ENCODE measurements at places on chromosomes 1 and 21. TPM values are rescaled to one million over a fixed set of nuclear protein-coding genes. Genes with fewer than 3 reads are reported as not detected.

GRCh38 chr1:117633936-117634335 lies 28.1 kb downstream of the TENT5C start:
- DNase-seq = no peak

Gene CD1D
- polyA plus RNA-seq = 6.5 TPM

DNA sequence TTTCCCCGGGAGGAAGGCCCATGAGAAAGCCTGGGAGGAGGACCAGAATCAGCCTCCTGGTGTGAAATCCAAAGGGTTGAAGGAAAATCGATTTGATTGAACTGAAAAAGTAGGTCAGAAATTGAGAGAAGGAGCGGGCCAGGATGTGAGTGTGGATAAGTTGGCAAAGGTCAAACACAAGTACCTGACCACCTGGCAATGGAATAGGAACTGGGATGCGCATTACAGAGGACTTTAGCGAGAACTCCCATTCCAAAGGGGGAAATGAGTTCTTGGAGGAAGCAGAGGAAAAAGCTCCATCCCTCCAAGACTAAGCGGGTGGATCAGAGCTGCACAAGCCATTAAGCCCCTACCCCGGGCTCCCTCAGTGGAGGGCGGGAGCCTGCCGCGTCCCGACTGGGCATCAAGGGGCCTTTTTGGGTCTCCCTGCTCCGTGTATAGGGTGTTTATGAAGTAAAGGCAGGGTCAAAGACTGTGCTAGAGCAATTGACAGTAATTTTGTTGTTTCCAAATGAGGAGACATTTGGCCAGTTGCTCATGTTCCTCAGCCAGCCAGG lies 56.4 kb downstream of the TGFB2 start:
- DNase-seq = no peak

DNA sequence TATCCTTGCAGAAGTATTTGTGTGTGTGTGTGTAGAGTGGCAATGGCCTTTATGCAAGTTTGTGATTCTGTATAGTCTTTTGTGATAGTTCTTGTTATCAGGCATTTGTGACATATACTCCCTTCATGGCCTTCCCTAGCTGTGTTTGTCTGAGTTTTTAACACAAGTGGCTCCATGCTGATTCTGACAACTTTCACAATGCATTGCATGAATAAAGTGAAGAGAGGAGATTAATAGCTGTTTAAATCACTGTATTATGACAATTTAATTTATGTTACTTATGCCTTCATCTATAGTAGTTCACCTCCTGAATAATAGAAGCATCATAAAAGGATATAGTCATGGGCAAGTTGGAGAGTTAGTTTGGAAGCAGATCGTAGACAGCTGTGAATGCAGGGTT lies 17.2 kb upstream of the MCOLN3 start:
- no peak for DNase-seq

- DNase-seq = no peak
Measured at GRCh38 chr1:2128189-2128901, 66.2 kb downstream of the FAAP20 start.

DNA sequence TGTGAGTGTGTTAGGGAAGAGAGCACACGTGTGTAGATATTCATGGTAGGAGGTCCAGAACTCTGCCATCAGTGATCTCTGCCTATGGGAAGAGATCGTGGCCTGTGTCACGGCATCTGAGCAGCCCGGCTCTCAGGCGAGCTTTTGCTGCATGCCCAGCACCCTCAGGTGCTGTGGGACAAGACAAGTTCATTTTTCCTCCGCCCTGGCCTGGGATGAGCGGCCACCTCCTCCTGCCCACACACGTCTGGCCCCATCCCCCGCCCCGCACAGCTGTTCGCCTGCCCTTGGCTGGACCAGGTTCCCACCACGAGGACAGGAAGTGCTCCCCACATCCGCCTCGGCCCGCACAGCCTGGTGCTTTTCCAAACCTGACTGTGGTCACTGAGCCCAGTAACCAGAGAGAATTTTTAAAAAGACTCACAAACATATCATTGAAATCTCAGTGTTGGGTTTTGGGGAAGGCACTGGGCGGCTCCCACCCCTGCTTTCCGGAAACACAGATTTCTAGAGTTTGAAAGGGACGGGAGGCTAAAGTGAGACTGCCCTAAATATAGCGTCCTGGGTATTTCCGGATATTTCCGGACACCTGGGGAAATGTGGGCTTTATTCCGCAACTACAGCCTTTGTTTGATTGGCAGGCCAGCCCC lies 18.0 kb downstream of the BMP8A start:
- no peak for DNase-seq

DNA sequence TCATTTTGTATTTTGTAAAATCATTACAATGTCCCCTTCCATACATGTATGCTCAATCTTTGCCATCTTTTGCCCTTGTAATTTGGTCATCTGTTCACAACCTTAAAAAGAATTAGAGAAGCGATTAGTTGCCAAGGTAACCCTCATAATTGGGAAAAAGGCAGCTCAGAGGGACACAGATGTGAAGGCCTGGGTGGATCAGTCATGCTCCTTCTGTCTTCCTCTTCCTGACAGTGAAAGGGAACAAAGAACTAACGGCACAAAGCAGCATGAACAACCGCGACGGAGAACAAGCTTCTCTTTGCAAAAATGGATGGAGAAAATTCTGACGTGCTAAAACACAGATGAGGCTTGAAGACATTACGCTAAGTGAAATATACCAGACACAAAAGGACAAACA lies 78.7 kb upstream of the COG2 start:
- no peak for DNase-seq

DNA sequence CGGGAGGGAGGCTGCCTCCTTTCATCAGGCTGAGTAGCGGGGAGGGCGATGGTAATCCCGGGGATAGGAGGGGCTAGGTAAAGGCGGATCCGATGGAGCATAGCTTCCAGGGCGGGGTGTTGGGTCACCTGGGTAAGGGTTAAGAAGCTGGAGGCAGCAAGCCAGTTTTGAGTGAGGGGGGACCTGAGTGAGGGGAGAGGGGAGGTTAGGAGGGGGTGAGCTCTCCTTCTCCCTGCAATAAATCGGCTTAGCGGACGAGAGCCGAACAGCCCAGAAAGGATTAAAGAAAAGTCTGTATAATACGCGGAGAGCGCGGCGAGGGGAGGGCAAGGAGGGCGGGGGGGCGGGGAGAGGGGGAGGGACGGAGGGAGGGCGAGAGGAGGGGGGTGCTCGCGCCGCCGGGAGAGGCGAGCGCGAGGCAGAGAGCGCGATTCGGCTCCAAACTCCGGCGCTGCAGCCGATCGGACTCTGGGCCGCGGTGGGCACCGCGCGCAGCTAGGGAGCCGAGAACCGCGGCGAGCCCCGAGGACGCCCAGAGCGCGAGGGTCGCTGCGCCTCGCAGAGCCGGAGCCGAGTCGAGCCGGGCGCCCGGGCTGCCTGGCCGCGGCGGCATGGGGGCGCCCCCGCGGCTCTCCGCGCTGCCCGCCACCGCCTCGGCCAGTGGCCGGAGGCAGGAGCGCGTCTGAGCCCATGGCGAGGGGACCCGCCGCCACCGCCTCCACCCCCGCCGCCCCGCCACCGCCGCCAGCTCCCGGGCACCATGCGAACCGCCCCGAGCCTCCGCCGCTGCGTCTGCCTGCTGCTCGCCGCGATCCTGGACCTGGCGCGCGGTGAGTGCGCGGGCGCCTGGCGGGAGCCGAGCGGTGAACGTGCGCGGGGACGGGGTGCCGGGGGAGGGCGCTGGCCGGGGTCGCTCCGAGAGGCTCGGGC lies at the start of gene IGSF21:
TSS of gene IGSF21 (plus strand) at position 430 of the 930 bp plus-strand sequence. CDS start at position 761, 331 bp downstream.
- DNase-seq = no peak

GRCh38 chr1:158145173-158145719 lies 35.4 kb upstream of the CD1D start:
- no peak for DNase-seq

Gene KRTAP19-4
- not detected for polyA plus RNA-seq

Gene DPH2
- polyA plus RNA-seq = 23.9 TPM

- no peak for DNase-seq
Measured at GRCh38 chr1:240998024-240998423, 359.0 kb downstream of the RGS7 start.

GRCh38 chr1:75100481-75101092 lies 33.6 kb upstream of the LHX8 start:
- DNase-seq = no peak

GRCh38 chr1:226308166-226308722 lies 720 bp downstream of the LIN9 start:
- DNase-seq = peak; percentile 13

GRCh38 chr1:205248793-205249601 lies 21.3 kb downstream of the TMCC2 start:
- DNase-seq = no peak

- no peak for DNase-seq
Measured at GRCh38 chr1:185062710-185063370, 17.5 kb downstream of the RNF2 start.

- DNase-seq = no peak
Measured at GRCh38 chr1:113676524-113676923, 82.8 kb downstream of the PHTF1 start.

- DNase-seq = no peak
Measured at GRCh38 chr1:162186026-162186374, 116.5 kb downstream of the NOS1AP start.

- DNase-seq = no peak
Measured at GRCh38 chr1:3292868-3293562, 161.4 kb upstream of the ARHGEF16 start.

GRCh38 chr1:174397261-174397660 lies 50.5 kb upstream of the GPR52 start:
- no peak for DNase-seq

- DNase-seq = no peak
Measured at GRCh38 chr1:107976836-107977235, 11.9 kb upstream of the VAV3 start.

Gene TMPRSS3
- 1.7 TPM for polyA plus RNA-seq

DNA sequence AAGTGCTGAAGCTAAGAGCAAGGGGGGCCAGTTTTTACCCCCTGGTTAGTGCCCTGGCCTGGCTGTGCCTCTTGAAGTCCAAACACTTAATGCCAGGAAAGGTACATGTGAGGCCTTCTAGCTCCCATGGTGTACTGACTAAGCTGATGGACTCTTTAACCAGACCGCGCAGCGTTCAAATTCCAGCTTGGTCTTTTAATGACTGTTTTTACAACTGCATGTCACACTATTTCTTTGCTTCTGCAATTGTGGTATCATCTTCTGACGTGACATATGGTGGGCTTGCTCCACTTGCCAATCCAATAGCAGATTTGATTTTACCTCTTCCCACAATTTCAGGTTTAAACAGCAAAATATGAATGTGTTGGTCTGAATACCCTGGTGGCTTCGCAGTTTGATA lies 197.3 kb downstream of the HUNK start:
- DNase-seq = no peak

Gene MYCL
- polyA plus RNA-seq = 7.1 TPM

- DNase-seq = no peak
Measured at GRCh38 chr1:10910681-10911489, 101.6 kb upstream of the TARDBP start.

- DNase-seq = no peak
Measured at GRCh38 chr1:219398815-219399396, 214.0 kb downstream of the ZC3H11B start.

DNA sequence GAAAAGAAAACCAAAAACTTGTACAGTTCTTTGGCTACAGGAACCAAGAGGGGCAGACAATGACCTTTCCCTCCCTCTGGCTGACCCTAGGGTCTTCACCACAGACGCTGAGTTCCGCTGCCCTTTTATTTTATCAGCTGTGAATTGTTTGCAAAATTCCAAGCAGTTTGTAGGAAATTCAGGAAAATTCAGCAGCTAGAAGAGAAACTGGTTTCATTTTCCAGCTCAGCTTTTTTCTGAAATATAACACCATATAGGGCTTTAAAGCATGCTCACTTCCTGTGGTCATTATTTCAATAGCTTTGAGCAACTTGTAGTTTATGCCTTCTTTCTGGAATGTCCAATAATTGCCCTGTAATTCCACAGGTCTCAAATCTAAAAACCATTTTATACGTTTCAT lies 5.5 kb upstream of the PIK3R3 start:
- DNase-seq = peak; percentile 21

DNA sequence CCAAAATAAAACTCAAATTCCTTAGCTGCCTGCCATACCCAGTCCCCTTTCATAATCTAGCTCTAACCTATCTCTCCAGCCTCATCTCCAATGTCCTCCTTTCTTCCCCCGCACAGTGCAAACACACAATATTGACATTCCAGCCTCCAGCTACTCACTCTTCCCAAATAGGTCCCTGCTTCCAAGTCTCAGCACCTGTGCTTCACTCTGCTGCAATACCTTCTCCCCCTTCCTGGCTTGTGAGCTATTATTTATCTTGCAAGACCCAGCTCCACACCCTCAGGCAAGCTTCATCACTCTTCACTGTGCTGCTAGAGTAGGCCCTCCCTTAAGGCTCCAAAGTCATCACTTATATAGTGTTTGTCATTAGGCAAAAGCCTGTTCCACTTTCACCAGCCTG lies 9.7 kb downstream of the PLPP3 start:
- no peak for DNase-seq

DNA sequence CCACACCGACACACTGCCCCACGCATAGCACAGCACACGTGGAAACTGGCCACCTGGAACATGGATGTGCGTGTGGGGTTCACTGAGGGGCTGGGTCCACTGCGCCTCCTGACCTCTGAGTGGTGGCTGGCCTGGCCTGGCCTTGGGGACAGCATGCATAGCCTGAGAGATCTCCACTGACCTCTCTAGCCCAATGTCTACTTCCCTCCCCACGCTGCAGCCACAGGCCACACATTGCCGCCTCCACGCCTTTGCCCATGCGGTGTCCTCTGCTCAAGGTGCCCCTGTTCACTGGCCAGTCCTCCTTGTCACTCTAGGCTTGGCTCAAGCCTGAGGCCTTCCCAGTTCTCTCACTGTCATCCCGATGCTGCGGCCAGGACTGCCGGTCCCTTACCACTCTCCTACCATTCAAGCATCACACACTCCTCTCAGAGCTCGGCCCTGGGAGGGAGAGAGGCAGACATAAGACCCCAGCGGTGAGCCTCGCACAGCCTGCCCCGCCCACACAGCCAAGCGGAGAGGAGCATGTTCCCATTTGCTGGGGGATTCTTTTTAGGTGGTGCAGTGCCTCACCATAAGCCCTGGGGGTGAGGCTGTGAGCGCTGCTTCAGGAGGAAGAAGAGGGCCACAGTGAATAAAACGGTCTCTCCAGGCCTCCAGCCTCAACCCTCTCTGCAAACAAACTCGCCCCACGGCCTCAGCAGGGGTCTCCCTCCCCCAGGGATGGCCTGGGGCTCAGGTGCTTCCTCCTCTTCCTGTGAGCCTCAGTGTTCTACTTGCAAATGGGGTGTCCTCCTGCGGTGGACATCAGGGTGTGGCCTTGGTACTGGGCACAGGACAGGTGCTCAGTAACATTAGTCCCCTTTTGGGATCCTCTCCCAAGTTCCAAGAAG lies 80.8 kb downstream of the DMRTB1 start:
- DNase-seq = no peak

GRCh38 chr1:34983700-34984355 lies 1.3 kb downstream of the TMEM35B start:
- peak; percentile 3 for DNase-seq

- no peak for DNase-seq
Measured at GRCh38 chr1:40973912-40974311, 5.6 kb upstream of the CTPS1 start.

Gene KCNA3
- 0.12 TPM for polyA plus RNA-seq

Gene ABCG1
- polyA plus RNA-seq = 10.2 TPM

DNA sequence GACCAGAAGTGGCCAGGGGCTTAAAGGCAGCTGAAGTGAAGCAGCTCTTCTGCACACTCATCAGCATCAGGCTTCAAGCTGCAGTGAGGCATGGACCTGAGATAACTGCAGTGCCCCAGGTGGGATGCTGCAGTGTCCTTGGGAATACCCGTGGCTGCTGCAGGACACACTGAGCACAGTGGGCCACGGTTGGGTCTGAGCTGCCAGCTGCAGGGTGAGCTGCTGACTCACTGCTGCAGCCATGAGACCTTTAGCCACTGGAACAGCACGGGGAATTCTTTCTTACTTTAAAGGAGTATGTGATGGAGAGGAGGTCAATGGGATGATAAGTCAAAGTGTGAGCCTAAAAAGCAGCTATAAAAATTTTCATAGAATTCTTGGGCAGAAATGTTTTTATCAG lies 102.1 kb downstream of the XCL2 start:
- DNase-seq = no peak

Gene PROX1
- polyA plus RNA-seq = 8.5 TPM

Gene AMY1A
- polyA plus RNA-seq = not detected

All from left kidney (tissue), 8 donors.